Stromal cell of bone marrow (primary cell): ENCODE measurements at places on chromosomes 16 and 17.

DNA sequence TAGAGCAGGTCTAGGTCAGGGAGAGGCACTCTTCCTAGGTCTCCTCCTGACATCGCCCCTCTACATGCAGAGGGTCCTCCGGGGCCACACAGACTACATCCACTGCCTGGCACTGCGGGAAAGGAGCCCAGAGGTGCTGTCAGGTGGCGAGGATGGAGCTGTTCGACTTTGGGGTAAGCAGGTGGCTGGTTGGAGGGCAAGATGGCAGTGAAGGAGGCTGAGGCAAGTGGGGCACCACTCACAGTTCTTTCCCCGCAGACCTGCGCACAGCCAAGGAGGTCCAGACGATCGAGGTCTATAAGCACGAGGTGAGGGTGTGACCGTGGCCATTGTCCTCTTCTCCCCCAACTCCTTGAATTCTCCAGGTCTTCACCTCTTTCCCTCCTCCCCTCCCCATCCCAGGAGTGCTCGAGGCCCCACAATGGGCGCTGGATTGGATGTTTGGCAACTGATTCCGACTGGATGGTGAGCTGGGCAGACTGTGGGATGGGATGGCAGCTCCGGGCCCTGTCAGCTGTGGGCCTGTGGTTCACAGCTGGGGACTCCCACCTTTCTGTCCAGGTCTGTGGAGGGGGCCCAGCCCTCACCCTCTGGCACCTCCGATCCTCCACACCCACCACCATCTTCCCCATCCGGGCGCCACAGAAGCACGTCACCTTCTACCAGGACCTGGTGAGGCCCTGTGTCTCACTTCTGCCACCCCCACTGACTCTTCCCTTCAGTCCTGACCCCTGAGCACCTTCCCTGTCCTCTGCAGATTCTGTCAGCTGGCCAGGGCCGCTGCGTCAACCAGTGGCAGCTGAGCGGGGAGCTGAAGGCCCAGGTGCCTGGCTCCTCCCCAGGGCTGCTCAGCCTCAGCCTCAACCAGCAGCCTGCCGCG is 3.0 kb downstream of the THOC6 start:
- DNase-seq: no peak

- no peak for DNase-seq
Measured at GRCh38 chr16:30349675-30350074, 5.4 kb downstream of the CD2BP2 start.

DNA sequence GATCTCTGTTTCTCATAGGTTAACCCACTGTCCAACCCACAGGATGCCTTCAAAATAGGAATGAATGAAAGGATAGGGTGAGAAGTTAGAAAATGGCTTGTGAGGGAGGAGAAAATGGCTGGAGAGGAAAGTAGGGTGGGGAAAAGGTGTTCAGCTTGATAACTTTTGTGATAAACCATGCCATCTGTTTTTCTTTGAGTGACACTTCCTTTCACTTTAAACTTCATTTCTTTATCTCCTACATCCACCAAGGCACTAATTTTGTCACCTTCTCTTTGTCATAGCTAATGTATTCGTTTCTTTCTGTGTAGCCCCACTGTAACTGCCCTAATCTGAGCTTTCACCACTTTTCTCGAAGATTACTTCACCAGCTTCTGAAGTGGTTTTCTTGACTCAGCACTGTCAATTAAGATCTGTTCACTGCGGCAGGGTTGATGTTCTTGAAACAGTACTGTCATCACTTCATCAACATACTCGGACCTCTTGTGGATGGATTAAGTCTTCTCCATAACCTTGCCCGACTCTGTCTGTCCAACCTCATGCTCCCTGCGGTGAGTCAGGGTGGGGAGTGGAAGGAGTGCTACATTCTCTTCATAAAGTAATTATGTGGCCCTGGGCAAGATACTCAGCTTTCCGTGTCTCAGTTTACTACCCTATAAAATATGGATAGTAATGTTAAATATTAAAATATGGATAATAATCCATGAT is 5.5 kb upstream of the KRT10 start:
- DNase-seq: peak; percentile 54

DNA sequence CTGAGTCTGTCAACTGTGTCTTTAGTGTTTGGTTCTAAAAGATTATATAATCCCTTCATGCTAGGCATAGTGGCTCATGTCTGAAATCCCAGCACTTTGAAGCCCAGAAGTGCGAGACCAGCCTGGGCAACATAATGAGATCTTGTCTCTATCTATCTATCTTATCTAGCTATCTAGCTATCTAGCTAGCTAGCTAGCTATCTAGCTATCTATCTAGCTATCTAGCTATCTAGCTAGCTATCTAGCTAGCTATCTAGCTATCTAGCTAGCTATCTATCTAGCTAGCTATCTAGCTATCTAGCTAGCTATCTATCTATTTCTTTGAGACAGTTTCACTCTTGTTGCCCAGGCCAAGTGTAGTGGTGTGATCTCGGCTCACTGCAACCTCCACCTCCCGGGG is 43.8 kb downstream of the SPAG9 start:
- DNase-seq: no peak

GRCh38 chr17:35082073-35082657 is 18.7 kb upstream of the RFFL start:
- peak; percentile 50 for DNase-seq

- DNase-seq: no peak
Measured at GRCh38 chr17:57498443-57498842, 242.1 kb downstream of the MSI2 start.

DNA sequence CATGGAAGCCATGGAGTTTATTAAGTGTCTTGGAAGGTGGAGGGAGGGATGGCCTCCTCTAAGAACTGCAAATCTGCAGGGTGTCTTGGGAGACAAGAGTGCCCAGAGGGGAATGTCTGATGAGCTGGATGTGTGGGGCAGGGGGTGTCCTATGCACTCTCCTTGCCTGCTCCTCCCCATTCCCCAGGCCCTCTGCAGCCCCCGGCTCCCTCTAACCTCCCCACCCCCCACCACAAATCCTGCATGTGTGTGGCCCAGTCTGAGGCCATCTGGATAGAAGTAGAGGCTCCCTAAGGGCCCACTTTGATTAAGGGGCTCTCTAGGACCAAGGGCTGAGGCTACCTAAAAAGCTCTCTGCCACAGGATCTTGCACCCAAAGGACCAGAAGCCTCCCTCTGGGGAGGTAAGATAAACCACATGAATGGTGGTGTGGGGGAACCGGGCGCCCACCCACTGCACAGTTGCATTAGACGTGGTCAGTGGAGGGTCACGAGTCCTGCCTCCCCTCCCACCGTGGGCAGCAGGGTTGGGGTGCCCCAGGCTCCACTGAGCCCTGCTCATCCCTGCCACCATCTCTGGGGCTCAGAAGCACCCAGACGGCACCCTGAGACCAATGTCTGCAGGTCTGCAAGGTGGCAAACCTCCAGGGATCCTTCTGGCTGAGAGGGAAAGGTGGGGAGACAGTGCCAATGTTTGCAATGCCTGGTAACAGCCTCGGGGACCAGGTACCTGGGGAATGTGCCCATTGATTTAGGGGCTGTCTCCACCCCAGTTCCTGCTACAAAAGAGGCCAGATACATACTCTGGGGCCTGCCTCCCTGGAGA is 618 bp downstream of the AANAT start:
- DNase-seq: no peak

- peak; percentile 70 for DNase-seq
Measured at GRCh38 chr16:25012525-25012991, 2.6 kb downstream of the ARHGAP17 start.

- DNase-seq: no peak
Measured at GRCh38 chr16:9761870-9762269, 420.4 kb downstream of the GRIN2A start.

DNA sequence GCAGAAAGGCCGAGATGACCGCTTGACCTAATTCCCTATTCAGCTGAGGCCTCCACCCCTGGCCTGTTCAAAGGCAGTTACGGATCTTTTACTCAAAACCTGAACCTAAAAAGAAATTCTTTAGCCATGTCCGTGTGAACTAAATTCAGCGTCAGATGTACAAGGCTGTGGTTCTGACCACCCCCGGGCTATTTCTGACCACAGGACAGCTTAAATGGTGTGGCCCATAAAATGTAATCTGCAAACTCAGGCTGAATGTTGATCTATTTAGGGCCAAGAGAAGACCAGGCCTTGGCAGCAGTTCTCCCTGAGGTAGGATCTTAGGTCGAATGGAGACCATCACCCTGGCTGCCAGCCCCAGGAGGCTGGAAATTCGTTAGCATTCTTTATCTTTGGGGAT is 485.5 kb downstream of the WWOX start:
- DNase-seq: no peak

- DNase-seq: no peak
Measured at GRCh38 chr17:61376931-61377838, 22.5 kb upstream of the TBX2 start.

DNA sequence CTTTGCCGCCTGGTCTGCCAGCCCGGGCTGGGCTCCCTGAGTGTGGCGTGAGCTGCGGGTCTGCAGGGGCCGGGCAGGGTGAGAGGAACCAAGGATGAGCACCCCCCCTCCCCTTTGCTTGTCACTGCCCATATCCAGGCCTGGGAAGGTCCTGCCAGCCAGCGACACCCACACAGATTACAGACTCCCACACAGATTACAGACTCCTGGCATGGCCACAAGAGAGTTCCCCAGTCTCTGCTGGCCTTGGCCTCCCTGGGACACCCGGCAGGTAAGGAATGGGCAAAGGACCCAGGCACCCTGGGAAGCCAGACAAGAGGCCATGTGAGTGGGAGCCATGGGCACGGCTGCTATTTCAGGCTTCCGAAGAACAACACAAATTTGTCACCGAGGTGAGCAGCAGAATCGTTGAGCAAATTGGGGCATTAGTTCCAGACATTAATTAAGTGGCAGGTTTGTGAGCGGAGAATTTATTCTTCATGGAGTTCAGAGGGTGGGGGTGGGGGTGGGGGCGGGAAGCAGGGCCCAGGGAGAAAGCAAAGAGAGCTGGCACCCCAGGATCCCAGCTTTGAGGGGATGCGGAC is 41.4 kb downstream of the SRCIN1 start:
- DNase-seq: no peak

- no peak for DNase-seq
Measured at GRCh38 chr16:70611224-70611598, 35.1 kb upstream of the IL34 start.

GRCh38 chr17:39729280-39729851 is 966 bp downstream of the MIEN1 start:
- DNase-seq: no peak

DNA sequence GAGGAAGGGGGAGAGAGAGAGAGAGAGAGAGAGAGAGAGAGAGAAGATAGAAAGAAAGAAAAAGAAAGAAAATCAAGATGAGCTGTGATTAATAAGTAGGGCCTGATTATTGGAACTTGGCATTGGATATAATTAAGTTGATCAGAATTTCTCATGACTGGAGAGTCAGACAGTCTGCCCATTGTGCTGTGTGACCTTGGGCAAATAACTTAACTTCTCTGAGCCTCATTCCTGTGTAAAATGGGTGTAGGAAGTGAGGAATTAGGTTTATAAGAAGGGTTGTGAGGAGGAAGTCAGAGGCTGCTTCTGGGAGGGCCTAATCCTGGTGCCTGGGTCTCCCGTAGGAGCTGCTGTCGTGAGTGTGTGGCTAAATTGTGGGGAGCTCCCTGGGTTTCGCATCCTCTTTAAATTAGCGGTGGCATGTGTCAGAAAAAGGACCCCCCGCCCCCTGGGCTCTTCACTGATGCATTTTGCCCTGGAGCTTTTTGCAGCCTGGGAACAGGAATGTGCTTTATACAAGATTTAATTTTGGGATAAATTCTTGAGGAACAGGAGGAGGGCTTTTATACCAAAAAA is 76.0 kb downstream of the CMIP start:
- no peak for DNase-seq

DNA sequence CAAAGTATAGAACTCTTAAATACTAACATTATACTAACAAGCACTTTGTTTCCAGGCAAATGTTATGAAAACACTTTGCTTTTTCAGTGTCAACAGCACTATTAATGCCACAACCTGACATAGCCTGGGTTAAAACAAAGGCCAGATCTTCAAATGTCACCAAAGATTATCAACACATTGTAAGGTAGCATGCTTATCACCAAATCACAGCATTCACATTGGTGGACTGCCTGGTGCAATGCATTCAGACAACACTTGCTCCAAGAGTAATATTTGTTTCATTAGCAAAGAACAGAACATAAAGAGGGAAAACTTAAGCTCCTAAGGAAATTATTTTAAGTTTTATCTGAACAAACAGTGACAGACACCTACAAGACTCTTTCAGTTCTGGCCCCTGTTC is 1361.2 kb downstream of the CDH8 start:
- no peak for DNase-seq
